ENCODE measurements at places on chromosomes 16 and 17. TPM values are rescaled to one million over a fixed set of nuclear protein-coding genes. Genes with fewer than 3 reads are reported as not detected.

- no peak for DNase-seq
Measured at GRCh38 chr16:3065069-3065741, at the start of gene IL32. Gene IL32 (plus strand): TSS chr16:3065640. CDS start chr16:3065812, 172 bp downstream.

The GAS2L2 gene
- 0.27 TPM for total RNA-seq

DNA sequence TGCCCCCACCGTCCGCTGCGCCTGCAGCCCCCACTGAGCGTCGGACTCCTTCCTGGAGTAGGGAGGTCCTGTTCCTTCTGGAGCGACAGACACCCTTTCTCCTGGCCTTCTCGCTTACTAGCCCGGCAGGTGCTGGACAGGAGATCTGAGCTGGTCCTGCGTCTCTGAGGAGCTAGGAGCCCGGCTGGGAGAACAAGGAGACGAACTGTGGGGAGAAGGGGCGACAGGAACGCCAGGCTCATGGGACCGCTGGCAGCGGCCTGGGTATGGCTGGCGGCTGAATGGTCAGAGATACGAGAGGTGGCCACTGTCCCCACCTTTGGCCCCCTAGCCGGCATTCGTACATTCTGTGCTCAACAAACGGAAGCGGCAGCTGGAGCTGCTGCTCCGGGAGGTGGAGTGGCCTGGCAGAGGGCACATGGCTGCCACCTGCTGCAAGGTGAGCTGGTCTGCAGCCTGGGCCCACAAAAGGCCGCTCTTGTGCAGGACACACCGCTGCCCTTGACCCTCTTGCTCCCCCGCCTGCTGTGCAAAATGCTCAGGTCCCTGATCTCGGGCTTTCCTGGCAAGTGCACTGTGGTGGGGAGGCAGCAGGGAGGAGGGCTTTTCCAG lies 2066.7 kb downstream of the TP53TG3F start:
- no peak for DNase-seq

DNA sequence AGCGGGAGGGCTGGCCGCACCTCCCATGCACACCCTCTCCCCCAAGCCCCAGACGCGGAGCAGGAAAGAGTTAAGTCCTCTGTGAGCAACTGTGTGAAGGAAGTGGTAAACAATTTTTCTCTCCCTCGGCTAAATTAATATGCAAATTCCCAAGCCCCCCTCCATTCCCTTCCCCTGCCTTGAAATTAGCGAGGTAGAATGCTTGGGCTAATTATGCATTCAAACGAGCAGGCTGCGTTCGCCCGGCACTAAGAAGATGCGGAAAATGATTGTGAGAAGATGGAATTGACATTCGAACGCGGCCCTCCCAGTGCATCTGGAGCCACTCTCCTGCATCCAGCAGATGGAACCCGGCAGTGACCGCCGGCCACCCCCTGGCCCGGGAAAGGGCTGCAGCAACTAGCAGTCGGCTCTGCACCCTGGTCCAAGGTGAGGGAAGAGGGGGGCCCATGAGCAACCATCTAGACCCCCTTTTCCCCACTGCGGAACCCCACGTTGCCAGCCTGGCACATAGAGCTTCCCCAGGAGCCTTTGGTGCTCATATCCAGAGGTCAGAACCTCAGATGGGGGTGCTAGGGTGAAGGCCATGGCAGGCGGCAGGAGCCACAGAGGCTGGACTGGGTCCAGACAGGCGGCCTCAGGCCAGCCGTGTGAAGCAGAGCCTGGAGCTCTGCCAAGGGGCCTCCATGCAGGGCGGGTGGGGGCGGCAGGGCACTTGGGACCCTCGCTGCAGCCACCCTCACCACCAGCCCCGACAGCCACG lies 49.1 kb upstream of the ACSF3 start:
- peak; percentile 53 for DNase-seq

DNA sequence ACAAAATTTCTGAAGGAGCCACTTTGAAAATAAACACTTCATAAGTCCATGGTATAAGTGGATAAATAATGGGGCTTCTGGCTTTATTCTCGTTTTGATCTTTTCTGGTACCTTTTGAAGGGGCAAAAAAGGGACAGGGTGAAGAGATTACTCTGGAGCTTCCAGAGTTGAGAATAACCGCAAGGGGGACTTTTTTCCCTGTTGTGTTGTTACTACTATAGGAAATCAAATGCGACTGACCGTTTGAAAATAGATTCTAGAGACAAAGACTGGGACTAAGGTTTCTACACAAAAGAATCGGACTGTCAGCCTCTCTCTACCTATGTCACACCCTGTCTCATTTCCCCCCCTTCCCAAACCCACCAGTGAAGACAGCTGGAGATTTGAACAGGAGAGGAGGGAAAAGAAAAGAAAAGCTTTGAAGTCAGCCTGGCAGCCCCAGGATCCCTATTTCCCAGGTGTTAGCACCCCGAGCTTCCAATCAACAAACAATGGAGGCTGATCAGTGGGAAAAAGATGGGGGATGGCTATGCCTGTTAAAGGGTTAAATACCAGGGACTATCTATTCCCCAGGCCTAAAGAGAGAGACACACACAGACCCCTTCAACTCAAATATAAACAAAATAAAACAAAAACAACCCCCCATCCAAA lies 8.4 kb downstream of the HOXB4 start:
- no peak for DNase-seq

GRCh38 chr16:88853325-88853941 lies 3.3 kb downstream of the GALNS start:
- DNase-seq: no peak

The OR4D1 gene
- not detected for total RNA-seq

GRCh38 chr17:29560316-29560715 lies 6.5 kb downstream of the ABHD15 start:
- DNase-seq: no peak

DNA sequence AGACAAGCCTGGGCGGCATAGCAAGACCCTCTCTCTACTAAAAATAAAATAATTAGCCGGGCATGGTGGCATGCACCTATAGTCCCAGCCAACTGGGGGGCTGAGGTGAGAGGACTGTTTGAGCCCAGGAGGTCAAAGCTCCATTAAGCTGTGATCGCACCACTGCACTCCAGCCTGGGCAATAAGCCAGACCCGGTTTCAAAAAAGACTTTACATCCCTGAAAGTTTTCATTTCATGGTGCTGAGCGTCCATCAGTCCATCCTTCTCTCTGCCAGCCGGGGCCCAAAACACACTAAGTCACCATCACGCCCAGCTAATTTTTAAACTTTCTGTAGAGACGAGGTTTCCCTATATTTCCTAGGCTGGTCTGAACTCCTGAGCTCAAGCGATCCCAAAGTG lies 10.6 kb downstream of the RAB40B start:
- DNase-seq: no peak

DNA sequence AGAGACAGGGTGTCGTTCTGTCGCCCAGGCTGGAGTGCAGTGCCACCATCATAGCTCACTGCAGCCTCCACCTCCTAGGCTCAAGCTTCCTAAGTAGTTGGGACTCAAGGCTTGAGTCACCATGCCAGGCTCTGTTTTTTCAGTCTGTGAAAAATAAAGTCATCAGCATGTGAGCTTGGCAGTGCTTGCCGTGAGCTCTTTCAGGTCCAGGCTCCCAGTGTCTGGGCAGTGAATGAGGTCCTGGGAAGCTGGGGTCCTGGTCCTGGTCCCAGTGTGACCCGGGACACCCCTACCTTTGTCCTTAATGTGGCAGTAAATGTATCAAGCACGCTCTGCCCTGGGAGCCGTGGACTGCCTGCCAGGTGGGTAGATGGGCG lies 22.9 kb upstream of the RPL13 start:
- DNase-seq: no peak

The KRT16 gene
- total RNA-seq: not detected

The HS3ST6 gene
- not detected for total RNA-seq

The ASGR1 gene
- total RNA-seq: 0.43 TPM

- no peak for DNase-seq
Measured at GRCh38 chr16:11793840-11794239, 3.2 kb downstream of the ZC3H7A start.

The ZG16 gene
- not detected for total RNA-seq

GRCh38 chr16:725463-726187 lies 618 bp downstream of the CCDC78 start:
- no peak for DNase-seq

DNA sequence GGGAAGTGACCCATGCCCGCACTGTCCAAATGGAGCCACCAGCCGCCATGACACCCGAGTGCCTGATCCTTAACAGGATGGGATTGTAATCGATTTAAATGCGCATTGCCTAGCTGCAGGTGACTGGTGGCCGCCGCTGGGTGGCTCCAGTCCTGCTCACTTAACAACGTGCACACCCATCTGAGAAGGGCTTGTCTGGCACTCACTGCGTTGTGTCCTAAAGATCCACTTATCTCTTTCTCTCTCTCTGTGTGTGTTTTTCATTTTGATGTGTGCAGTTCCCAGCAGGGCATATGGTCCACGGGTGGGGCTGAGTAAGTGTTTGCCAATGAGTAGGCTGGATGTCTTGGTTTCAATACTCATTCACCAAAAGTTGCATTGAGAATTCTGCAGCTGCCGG lies 80.6 kb downstream of the IRF8 start:
- DNase-seq: peak; percentile 45

DNA sequence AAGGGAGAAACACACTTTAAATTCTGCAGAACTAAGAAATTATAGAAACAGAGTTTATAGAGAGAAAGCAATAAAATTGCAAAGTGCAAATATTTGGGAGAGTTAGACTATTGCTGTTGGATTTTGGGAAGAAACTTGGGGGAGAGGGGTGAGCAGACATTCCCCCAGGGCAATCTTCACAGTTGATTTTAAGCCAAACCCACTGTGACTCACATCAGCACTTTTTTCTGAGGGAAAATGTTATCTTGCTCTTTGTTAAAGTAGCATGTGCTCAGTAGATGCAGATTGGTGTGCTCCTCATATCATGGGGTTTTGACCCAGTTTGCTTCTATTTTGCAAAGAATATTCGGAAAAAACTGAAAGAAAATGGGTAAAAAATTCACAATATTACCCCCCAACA lies 367.6 kb downstream of the CDH11 start:
- no peak for DNase-seq

GRCh38 chr17:15440347-15440746 lies 27.1 kb downstream of the CDRT4 start:
- DNase-seq: no peak
